Sciatic nerve (tissue), 2 donors: ENCODE measurements at places on chromosomes 3 and 15.

- no peak for DNase-seq
These were observed 37.0 kb downstream of the STARD9 start for GRCh38 chr15:42612367-42612912.

- no peak for DNase-seq
These were observed 51.9 kb downstream of the ARRDC4 start for GRCh38 chr15:98012354-98012753.

- no peak for DNase-seq
These were observed 30.3 kb upstream of the SKIL start for GRCh38 chr3:170327040-170327808.

- DNase-seq, result no peak
These were observed 30.8 kb downstream of the ARHGEF26 start for GRCh38 chr3:154151969-154152368.

- peak; percentile 93 for DNase-seq
These were observed 2.0 kb upstream of the BHLHE40 start for GRCh38 chr3:4977001-4977852.

- no peak for DNase-seq
These were observed 20.6 kb upstream of the USP3 start for GRCh38 chr15:63483521-63484371.

DNA sequence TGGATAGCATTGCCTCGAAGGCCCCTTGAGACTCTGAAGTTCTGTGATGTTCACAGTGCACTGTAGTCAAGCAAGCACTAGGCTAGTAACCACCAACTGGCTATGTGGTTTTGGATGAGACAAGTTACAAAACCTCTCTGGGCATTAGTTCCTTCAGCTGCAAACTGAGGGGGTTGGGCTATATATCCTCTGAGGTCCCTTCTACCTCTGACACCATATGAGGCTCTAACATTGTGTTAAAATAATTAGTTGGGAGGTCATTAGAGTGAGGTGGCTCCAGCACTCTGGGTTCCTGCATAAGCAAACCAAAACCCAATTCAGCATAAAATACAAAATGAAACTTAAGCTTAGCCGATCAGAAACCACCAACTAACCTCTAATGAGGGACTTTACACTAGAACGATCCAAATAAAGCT is 209.5 kb upstream of the LRRN1 start:
- no peak for DNase-seq
